ENCODE measurements at places on chromosomes 4 and X. TPM values are rescaled to one million over a fixed set of nuclear protein-coding genes. Genes with fewer than 3 reads are reported as not detected.

DNA sequence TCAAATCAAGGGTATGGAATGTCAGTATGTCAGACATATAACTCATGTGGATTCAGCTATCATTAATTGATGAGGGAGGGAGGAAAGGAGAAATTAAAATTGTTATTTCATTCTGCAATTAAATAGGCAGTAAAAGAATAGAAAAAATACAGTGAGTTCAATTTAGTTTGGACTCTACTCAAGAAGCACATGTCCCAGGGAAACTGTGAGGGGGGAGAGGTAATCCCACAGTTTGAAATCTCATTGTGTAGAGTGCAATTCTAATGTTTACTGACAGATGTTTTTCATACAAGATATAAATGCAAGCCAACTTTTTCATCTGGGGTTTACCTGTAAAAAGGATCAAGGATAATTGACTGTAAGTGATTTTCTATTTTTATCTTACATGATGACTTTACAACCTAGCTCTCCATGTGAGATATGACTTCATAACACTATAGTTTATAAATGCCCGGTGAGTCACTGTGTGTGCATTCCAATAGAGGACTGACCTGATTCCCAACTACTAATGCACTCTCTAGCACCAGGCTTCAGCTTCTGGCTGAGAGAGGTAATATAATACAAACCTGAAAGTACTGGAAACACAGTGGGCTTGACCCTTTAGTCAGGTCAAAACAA, 35.2 kb upstream of the SCD5 start:
- no peak overlapping the region for H3K27ac ChIP-seq
- no peak overlapping the region for H3K4me3 ChIP-seq
- no peaks in the 10 kb centered on the region for H3K27me3 ChIP-seq
- H3K36me3 ChIP-seq: peaks cover 92% of the 10 kb centered on the region
- 0 out of 2 replicates have a peak, but pooled peaks cover 3% of the 10 kb centered on the region for H3K4me1 ChIP-seq

DNA sequence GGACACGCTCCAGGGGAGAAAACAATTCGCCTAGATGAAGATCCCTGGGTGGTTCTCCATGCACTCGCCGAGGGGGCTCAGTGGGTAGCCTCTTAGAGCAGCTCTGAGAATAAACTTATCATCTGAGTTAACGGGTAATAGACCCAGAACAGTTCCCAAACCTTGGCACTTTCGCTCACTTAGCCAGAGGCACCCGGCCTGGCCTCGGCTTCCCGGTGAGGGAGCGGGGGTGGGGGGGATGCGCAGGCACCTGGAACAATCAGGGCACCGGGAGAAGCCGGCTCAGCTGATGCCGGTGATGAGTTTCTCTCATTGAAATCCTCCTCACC, 405 bp upstream of the ZAR1 start:
- H3K36me3 ChIP-seq: peaks cover 6% of the 10 kb centered on the region
- no peak overlapping the region for H3K27ac ChIP-seq
- no peaks in the 10 kb centered on the region for H3K4me1 ChIP-seq
- H3K27me3 ChIP-seq: no peaks in the 10 kb centered on the region

GRCh38 chr4:184807256-184807655, 18.5 kb downstream of the ACSL1 start:
- H3K27me3 ChIP-seq: no peaks in the 10 kb centered on the region
- no peaks in the 10 kb centered on the region for H3K36me3 ChIP-seq
- no peak for DNase-seq
- no peak overlapping the region for H3K4me3 ChIP-seq
- H3K27ac ChIP-seq: no peak overlapping the region
- H3K4me1 ChIP-seq: peaks cover 4% of the 10 kb centered on the region

DNA sequence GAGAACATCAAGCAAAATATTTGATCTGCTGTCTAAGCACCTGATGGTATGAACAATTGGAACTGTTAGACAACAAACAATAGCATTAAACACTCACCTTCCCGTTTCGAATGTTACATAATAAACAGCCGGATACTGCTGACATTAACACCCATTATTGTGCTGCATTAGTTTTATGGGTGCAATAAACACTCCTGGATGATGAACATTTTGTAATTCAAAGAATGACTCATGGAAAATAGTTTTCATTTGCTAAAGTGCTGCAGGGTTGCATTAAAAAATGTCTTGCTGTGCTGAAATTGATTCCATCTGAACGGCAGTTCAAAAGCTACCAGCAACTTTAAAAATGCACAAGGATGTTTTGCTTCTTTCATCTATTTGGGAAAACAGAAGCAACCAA, 100.8 kb upstream of the SORBS2 start:
- H3K36me3 ChIP-seq: no peaks in the 10 kb centered on the region
- DNase-seq: no peak

DNA sequence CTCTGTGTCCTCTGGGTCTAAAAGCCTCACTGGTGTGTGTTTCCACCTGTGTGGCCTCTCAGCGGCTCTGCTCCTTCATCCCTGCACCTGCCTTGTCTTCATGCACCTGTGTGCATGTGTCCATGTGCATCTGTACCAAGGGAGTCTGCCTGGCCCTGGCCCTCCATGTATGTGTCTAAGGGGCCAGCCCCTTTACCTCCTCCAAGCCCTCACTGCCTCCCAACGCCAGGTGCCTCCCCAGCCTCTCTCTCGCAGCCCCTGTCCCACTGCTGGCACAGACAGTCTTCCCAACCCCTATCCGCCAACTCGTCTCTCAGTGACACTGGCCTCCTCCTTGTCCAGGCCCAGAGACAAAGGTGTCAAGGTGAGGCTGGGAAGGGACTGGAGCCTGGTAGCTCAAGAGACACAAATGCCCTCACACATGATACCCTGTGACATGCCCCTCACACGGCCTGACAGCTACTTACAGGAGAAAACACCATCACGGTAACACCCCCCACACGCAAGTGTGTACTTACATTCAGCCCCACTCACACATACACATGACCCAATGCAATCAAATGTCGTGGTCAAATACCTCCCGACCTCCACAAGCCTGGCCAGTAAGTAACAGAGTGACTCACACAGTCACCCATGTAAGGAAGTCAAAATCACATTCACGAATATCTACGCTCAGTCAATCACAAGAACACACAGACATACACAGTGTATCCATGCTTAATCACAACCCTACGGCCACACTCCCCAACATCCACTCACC, 11.4 kb downstream of the L1CAM start:
- H3K36me3 ChIP-seq: no peaks in the 10 kb centered on the region
- no peak for DNase-seq
- H3K27ac ChIP-seq: no peak overlapping the region

- DNase-seq: peak; percentile 89
- H3K27me3 ChIP-seq: 0 out of 2 replicates have a peak, but pooled peaks cover 14% of the 10 kb centered on the region
- H3K36me3 ChIP-seq: no peaks in the 10 kb centered on the region
Observed at GRCh38 chr4:54657551-54658251, at the start of gene KIT. KIT (plus strand) TSS chr4:54657957; CDS start chr4:54658015, 58 bp downstream.

GRCh38 chrX:151458824-151459223, 61.8 kb downstream of the VMA21 start:
- no peaks in the 10 kb centered on the region for H3K36me3 ChIP-seq
- no peaks in the 10 kb centered on the region for H3K4me1 ChIP-seq
- no peak for DNase-seq

DNA sequence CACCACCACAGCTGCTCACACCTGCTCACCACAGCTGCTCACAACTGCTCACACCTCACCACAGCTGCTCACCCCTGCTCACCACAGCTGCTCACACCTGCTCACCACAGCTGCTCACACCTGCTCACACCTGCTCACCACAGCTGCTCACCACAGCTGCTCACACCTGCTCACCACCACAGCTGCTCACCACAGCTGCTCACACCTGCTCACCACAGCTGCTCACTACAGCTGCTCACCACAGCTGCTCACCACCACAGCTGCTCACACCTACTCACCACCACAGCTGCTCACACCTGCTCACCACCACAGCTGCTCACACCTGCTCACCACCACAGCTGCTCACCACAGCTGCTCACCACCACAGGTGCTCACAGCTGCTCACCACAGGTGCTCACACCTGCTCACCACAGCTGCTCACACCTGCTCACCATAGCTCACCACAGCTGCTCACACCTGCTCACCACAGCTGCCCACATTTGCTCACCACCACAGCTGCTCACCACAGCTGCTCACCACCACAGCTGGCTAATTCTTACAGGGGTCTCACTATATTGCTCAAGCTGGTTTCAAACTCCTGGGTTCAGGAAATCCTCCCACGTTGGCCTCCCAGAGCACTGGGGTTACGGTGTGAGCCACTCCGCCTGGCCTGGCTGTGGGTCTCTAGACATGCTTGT, 30.4 kb upstream of the CPLX1 start:
- H3K36me3 ChIP-seq: peaks cover 9% of the 10 kb centered on the region
- no peak overlapping the region for H3K27ac ChIP-seq
- DNase-seq: no peak
- no peaks in the 10 kb centered on the region for H3K4me1 ChIP-seq

Gene USP17L11
- polyA plus RNA-seq: not detected

GRCh38 chrX:149641835-149642234, 10.2 kb upstream of the TMEM185A start:
- H3K36me3 ChIP-seq: no peaks in the 10 kb centered on the region
- DNase-seq: no peak
- H3K4me3 ChIP-seq: no peak overlapping the region
